ENCODE measurements at places on chromosomes 3 and 15. TPM values are rescaled to one million over a fixed set of nuclear protein-coding genes. Genes with fewer than 3 reads are reported as not detected.

The CRYGS gene
- total RNA-seq, result 2.1 TPM

The TIMP4 gene
- total RNA-seq, result 5.1 TPM

The ELL3 gene
- 2.7 TPM for total RNA-seq

The NEK10 gene
- 7.0 TPM for total RNA-seq

The DYNLT2B gene
- 7.9 TPM for total RNA-seq

The SHQ1 gene
- 19.6 TPM for total RNA-seq

The LIPC gene
- 0.37 TPM for total RNA-seq

The REC114 gene
- not detected for total RNA-seq

The PPP2R3A gene
- 14.9 TPM for total RNA-seq

The HCN4 gene
- total RNA-seq, result not detected

The RTP1 gene
- not detected for total RNA-seq

The SLC15A2 gene
- 0.11 TPM for total RNA-seq

The RETNLB gene
- total RNA-seq, result not detected

The RAD51 gene
- total RNA-seq, result 11.0 TPM

The SLC35A5 gene
- total RNA-seq, result 33.9 TPM

The UACA gene
- 152 TPM for total RNA-seq

The CDCP1 gene
- 27.7 TPM for total RNA-seq

The TGM4 gene
- total RNA-seq, result not detected

The ALDH1L1 gene
- 0.25 TPM for total RNA-seq

The TRH gene
- not detected for total RNA-seq

The SEMA3G gene
- under 0.01 TPM for total RNA-seq

The LRIG1 gene
- total RNA-seq, result 37.7 TPM

The IGDCC3 gene
- total RNA-seq, result under 0.01 TPM

The CD80 gene
- total RNA-seq, result not detected

The CFAP92 gene
- total RNA-seq, result not detected

The CCR3 gene
- total RNA-seq, result not detected

The CCDC39 gene
- total RNA-seq, result 0.12 TPM

The CSPG5 gene
- total RNA-seq, result under 0.01 TPM

The NUSAP1 gene
- total RNA-seq, result 51.1 TPM

The TEX9 gene
- 3.1 TPM for total RNA-seq

The FBXO40 gene
- total RNA-seq, result under 0.01 TPM

The ARNT2 gene
- 3.7 TPM for total RNA-seq

The NOX5 gene
- total RNA-seq, result 0.25 TPM

The SLC28A1 gene
- 0.12 TPM for total RNA-seq

The NKIRAS1 gene
- 14.2 TPM for total RNA-seq

The PAQR5 gene
- total RNA-seq, result 1.5 TPM
